Calu3 (cell line): ENCODE measurements at places on chromosomes 7 and 10. TPM values are rescaled to one million over a fixed set of nuclear protein-coding genes. Genes with fewer than 3 reads are reported as not detected.

- DNase-seq = no peak
Measured at GRCh38 chr10:89479771-89480446, 55.5 kb downstream of the SLC16A12 start.

GRCh38 chr7:122902751-122903495 is 16.7 kb upstream of the CADPS2 start:
- DNase-seq = no peak

- no peak for DNase-seq
Measured at GRCh38 chr10:37975401-37975991, 951 bp downstream of the ZNF25 start.

DNA sequence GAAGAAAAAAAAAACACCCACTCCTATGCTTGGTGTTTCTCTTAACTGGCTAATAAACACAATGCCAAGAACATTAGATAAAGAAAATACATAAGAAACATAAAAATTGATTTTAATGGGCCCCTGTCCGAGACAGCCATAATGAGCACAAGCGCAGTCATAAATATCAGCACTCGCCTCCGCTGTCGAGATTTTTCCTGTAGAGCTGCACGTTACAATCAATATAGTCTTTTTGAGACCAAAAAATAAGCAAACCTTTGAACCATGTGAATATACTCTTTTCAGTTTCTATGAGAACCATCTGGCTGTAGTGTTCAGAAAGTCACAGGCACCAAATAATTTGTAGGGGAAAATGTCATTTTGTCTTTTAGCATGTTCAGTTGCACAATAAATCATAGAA is 70.1 kb downstream of the MGMT start:
- no peak for DNase-seq

DNA sequence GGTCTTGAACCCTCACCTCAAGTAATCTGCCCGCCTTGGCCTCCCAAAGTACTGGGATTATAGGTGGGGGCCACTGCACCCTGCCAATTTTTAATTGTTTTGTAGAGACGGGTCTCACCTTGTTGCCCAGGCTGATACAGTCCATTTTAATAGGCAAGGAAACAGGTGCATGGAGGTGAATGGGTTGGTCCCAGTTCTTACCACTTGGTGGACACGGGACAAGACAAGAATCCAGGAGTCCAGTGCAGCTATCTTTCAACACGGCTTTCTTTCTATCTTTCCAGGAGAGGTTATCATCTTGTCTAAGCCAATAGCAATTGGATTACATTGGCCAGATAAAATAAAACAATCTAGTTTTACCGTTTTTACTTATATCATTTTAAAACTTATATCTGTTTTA is 23.8 kb downstream of the TCF7L2 start:
- no peak for DNase-seq

DNA sequence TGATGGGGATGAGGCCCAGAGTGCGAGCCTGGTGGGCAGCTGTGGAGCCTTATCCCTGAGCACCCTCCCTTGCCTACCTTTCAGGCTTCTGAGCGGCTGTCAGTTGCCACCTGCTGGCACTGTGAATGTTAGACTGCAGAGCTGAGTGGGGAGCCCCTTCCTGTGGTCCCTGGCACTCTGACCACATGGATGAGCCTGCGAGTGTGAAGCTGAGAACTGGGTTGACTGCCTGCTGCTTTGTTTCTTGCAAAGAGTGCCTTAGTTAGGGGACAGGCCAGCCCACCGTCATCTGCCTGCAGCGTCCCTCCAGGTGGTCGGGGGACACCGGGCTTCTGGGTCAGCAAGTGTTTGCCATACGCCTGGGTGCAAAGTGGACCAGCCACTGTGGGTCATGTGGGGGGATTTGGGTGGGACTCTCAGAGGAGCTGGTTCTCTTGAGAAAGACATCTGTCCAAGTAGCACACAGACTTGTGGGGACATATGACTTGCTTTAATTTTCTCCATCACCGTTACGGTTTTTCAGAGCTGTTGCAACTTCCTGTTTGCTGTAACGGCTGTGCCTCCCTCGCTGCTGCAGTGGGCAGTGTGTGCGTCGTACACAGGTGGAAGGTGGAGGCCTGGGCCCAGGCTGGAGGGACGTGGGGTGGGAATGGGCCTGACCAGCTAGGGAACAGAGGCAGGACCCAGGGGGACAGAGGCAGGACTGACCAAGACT is 13.7 kb downstream of the INPP5A start:
- DNase-seq = no peak

The KNDC1 gene
- 1.2 and 1.7 TPM in 2 replicates for total RNA-seq

The LRMDA gene
- total RNA-seq = 5.5 and 7.6 TPM in 2 replicates

The MRLN gene
- total RNA-seq = not detected in 2 replicates
